ENCODE measurements at places on chromosomes 7 and 10. TPM values are rescaled to one million over a fixed set of nuclear protein-coding genes. Genes with fewer than 3 reads are reported as not detected.

Gene CADPS2
- 21.6 TPM for total RNA-seq

Gene FZD1
- 18.7 TPM for total RNA-seq

Gene COL28A1
- total RNA-seq: 0.55 TPM

Gene LIPK
- total RNA-seq: not detected

Gene ORAI2
- total RNA-seq: 68.0 TPM

Gene PDCD11
- total RNA-seq: 37.2 TPM

Gene SLC18A3
- total RNA-seq: not detected

Gene CHST15
- total RNA-seq: 4.6 TPM

Gene CHAT
- not detected for total RNA-seq

Gene CNPY4
- total RNA-seq: 36.7 TPM

Gene WEE2
- not detected for total RNA-seq

Gene ELAPOR2
- total RNA-seq: 3.3 TPM

Gene ABCA13
- 1.1 TPM for total RNA-seq

Gene PNLIPRP3
- total RNA-seq: 0.12 TPM

Gene TSPAN12
- 1.2 TPM for total RNA-seq

Gene SPDYE5
- total RNA-seq: 0.12 TPM

Gene ZCWPW1
- 1.4 TPM for total RNA-seq

Gene TAS2R4
- total RNA-seq: 1.1 TPM

Gene TWIST1
- 51.1 TPM for total RNA-seq

Gene FRMPD2
- total RNA-seq: not detected

Gene GARS1
- total RNA-seq: 370 TPM

Data from uterine smooth muscle cell (primary cell).